Breast epithelium (tissue), 4 donors: ENCODE measurements at places on chromosomes 3 and 15. TPM values are rescaled to one million over a fixed set of nuclear protein-coding genes. Genes with fewer than 3 reads are reported as not detected.
A peak's percentile ranks its signal among the peaks of the same experiment; 100 is the strongest.

HCLS1 gene
- 37.8 TPM for total RNA-seq

CHL1 gene
- 40.3 TPM for total RNA-seq

DNA sequence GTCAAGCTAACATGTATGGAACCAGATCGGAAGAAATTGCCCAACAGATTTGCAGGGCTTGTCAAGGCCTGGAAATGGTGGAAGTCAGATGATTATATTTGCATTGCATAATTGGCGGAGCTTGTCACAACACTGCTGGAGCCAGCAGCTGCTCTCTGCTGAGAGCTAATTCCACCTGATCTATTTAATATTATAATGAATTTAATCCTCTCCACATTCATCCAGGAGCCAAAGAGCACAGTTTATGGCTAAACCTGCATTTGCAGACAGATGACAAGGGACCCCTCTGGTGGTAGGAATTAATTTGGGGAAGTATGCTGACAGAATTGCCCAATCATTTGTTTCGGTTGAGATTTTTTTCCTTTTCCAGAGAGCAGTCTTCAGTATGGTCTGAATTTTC is 730.2 kb downstream of the TUSC7 start:
- H3K27ac ChIP-seq: no peak overlapping the region
- H3K36me3 ChIP-seq: no peaks in the 10 kb centered on the region
- DNase-seq: no peak
- H3K4me1 ChIP-seq: no peaks in the 10 kb centered on the region
- H3K27me3 ChIP-seq: no peaks in the 10 kb centered on the region
- H3K4me3 ChIP-seq: no peak overlapping the region

- no peak overlapping the region for H3K4me3 ChIP-seq
- no peak for DNase-seq
- H3K27me3 ChIP-seq: no peaks in the 10 kb centered on the region
- H3K27ac ChIP-seq: no peak overlapping the region
Observed at GRCh38 chr3:136658946-136659682, 93.1 kb downstream of the STAG1 start.

- no peak for DNase-seq
- peak overlapping the region; percentile 60 for H3K4me3 ChIP-seq
- peak overlapping the region; percentile 88 for H3K27ac ChIP-seq
- no peaks in the 10 kb centered on the region for H3K36me3 ChIP-seq
Observed at GRCh38 chr15:40239404-40239692, 485 bp downstream of the PAK6 start.

- no peaks in the 10 kb centered on the region for H3K27me3 ChIP-seq
- H3K36me3 ChIP-seq: no peaks in the 10 kb centered on the region
- no peak for DNase-seq
Observed at GRCh38 chr3:454986-455385, 258.4 kb downstream of the CHL1 start.

DNA sequence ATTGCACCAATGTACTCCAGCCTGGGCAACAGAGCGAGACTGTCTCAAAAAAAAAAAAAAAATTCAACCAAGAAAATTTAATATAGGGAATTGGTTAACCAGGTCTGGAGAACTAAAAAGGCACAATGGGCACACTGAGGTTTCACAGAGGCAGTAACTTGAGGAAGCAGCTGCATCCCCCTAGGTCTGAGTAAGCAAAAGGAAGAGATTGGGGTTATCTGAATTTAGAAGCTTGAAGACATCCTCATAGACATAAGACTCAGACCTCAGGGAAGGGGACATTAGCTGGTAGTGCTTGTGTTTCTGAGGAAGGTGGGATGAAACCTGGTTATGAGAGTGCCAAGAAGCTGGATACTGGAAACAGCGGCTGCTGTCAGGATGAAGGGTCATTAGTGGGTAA is 50.1 kb upstream of the LEKR1 start:
- peak overlapping the region; percentile 33 for H3K27ac ChIP-seq
- H3K4me3 ChIP-seq: no peak overlapping the region
- no peaks in the 10 kb centered on the region for H3K27me3 ChIP-seq
- no peaks in the 10 kb centered on the region for H3K4me1 ChIP-seq
- no peaks in the 10 kb centered on the region for H3K36me3 ChIP-seq
- DNase-seq: no peak

DNA sequence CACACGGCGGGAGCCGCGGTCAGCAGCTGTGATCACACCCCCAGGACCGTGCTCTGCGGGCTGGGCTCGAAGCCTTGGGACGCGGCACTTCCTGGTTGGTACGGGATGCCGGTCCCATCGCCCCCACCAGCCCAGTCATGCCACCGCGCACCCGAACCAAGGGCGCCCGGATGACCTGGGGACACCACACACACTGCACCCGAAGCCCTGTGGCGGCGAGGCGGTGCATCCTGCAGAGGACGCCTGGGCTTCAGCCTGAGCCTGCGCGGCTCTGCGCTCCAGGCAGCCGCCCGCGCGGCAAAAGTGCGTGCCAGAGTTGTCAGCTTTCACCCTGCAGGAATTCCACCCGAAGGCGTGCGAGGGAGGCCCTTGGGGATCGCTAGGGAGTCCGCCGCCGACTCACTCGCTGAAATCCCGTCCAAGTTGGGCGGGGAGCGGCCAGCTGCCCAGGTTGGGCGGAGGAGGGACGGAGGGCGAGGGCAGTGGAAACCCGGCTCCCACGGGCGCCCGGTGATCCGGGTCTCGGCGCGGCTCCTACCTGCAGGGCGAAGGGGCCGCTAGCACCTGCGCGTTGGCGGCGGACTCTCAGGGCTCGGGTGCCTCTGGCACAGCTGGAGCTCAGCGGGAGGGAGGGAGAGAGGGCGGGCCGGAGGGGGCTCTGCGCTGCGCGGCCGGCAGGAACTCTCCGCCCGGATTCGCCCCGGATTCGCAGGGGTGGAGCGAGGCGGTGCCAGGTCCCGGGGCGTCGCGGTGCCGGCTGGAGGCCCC is at the start of gene PLD1:
PLD1 (minus strand) TSS at position 623 of the 768 bp plus-strand sequence. CDS start 72,432 bp downstream, outside the sequence.
- no peaks in the 10 kb centered on the region for H3K36me3 ChIP-seq
- H3K4me1 ChIP-seq: no peaks in the 10 kb centered on the region
- peak within 1 kb of the TSS; percentile 68 for H3K4me3 ChIP-seq
- DNase-seq: peak; percentile 70
- no peaks in the 10 kb centered on the region for H3K27me3 ChIP-seq

DNA sequence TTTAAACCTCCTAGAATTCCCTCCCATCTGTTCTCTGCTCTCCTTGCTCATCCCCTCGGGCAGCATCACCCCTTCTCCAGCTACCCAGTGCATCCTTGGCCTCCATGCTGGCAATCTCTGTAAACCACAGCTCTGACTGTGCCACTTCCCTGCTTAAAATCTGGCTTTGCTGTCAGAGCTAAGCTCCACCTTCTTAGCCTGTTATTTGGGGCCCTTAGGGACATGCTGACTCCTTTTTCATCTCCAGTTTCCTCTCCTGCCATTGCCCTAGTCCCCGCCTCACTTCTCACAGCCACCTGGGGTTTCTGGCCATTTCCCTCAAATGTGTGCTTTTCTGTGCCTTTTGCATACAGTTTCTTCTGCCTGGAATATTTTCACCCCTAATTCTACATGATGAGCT is 5.7 kb downstream of the SLC6A20 start:
- no peaks in the 10 kb centered on the region for H3K4me1 ChIP-seq
- H3K4me3 ChIP-seq: no peak overlapping the region
- no peak for DNase-seq
- no peaks in the 10 kb centered on the region for H3K27me3 ChIP-seq
- no peak overlapping the region for H3K27ac ChIP-seq
- H3K36me3 ChIP-seq: no peaks in the 10 kb centered on the region

GRCh38 chr3:172658344-172659245 is 52.3 kb downstream of the NCEH1 start:
- H3K4me3 ChIP-seq: no peak overlapping the region
- H3K27ac ChIP-seq: no peak overlapping the region
- no peaks in the 10 kb centered on the region for H3K27me3 ChIP-seq
- no peaks in the 10 kb centered on the region for H3K36me3 ChIP-seq
- H3K4me1 ChIP-seq: no peaks in the 10 kb centered on the region

DNA sequence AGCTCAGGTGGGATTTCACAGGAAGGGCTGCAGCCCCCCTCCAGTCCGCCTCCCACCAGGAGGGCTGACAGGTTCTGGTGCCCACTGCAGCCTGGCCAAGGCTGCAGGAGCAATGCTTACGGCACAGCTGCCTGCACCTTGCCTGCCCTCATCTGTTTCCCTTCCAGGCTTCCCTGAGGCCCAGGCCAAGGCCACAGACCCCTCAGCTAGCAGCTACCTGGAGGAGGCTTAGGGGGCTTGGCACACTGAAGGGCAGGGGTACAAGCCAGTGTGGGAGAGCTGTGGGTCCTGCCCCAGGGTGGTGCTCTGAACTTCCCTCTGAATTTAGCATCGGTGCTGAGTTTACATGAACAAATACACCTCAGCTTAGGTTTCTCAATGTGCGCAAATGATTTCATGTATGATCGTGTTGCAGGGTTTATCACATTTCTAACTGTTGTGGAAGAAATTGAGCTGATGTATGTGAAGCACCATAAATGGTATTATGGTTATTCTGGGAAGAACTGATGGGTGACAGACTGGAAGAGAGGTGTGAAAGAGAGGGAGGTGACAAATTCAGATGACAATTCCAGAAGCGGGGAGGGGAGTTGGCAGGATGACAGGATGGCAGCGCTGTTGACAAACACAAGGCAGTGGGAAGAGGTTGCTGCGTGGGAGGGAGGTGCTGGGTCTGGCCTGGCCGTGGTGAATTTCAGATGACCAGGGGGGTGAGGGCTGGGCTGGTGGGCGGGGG is 6.1 kb downstream of the RHCG start:
- no peaks in the 10 kb centered on the region for H3K27me3 ChIP-seq
- no peaks in the 10 kb centered on the region for H3K4me1 ChIP-seq
- DNase-seq: no peak
- no peak overlapping the region for H3K4me3 ChIP-seq
- no peaks in the 10 kb centered on the region for H3K36me3 ChIP-seq
- no peak overlapping the region for H3K27ac ChIP-seq

DNA sequence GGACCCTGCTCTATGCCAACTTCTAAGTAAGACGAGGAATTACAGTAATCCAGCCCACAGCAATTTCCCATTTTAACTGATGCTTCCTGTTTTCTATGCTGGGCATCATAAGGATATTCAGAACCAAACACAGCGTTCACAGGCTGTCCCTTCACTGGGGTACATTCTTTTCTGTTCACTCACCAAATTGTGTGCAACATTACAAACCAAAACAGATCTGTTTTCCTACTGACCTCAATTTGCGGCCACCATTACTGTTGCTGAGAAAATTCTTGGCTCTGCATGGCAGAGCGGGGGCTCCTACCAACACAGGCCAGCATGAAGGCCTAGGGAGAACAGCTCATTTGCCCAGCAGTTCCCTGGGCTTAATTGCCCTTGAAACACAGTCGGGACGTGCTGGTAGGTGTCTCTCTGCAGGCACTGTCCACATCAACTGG is 76.5 kb downstream of the MYO1E start:
- H3K4me3 ChIP-seq: no peak overlapping the region
- H3K36me3 ChIP-seq: no peaks in the 10 kb centered on the region
- peak overlapping the region; percentile 88 for H3K27ac ChIP-seq
- DNase-seq: no peak
- peaks cover 27% of the 10 kb centered on the region for H3K4me1 ChIP-seq
- H3K27me3 ChIP-seq: no peaks in the 10 kb centered on the region

GRCh38 chr3:177414093-177414492 is 216.8 kb upstream of the TBL1XR1 start:
- H3K4me3 ChIP-seq: no peak overlapping the region
- no peaks in the 10 kb centered on the region for H3K27me3 ChIP-seq
- DNase-seq: no peak
- no peaks in the 10 kb centered on the region for H3K36me3 ChIP-seq
- H3K4me1 ChIP-seq: no peaks in the 10 kb centered on the region

DNA sequence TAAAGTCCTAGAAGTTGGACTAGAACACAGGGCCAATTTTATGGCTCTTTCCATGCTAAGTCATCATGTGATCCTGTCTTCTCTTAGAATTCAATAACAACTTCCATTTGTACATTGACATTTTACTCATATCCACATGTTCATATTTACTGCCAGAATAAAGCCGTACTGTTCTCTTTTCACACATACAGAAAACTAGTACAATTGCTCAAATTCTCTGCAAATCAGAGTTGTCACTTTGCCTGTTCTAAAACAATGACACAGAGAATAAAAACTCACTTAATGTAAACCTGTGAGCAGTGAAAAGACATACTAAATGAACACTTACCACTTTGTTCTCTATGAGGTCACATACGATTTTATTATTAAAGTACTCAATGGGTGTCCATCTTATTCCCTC is 3.5 kb downstream of the LDHAL6B start:
- no peaks in the 10 kb centered on the region for H3K27me3 ChIP-seq
- no peaks in the 10 kb centered on the region for H3K4me1 ChIP-seq
- no peak overlapping the region for H3K27ac ChIP-seq
- no peaks in the 10 kb centered on the region for H3K36me3 ChIP-seq

GRCh38 chr3:136783708-136784191 is 31.6 kb upstream of the STAG1 start:
- H3K4me1 ChIP-seq: no peaks in the 10 kb centered on the region
- no peak for DNase-seq
- H3K4me3 ChIP-seq: no peak overlapping the region
- no peaks in the 10 kb centered on the region for H3K36me3 ChIP-seq
- H3K27ac ChIP-seq: no peak overlapping the region
- no peaks in the 10 kb centered on the region for H3K27me3 ChIP-seq

DNA sequence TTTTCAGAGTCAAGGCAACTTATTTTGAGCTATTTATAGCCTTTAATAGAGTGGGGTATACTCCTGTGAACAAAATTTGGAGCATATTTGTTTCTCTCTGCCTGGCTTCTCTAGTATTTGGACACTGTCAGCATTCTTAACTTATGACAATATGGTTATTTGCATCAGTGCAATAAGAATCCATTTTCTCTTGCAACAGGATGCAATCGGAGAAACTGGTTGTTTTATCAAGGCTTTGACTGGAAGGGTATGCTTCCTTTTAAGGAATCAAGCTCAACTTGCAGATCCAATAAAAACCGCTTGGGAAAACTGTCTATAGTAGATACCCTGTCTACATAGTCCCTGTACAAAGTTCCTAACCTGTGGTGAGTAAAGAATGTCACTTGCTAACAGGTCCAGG is 106.7 kb downstream of the DPH6 start:
- no peak for DNase-seq
- no peaks in the 10 kb centered on the region for H3K4me1 ChIP-seq
- H3K4me3 ChIP-seq: no peak overlapping the region

GRCh38 chr3:186286114-186286513 is 75.9 kb downstream of the DGKG start:
- H3K36me3 ChIP-seq: no peaks in the 10 kb centered on the region
- H3K27ac ChIP-seq: no peak overlapping the region

IL20RB gene
- total RNA-seq: 2.2 TPM

SV2B gene
- total RNA-seq: 4.9 TPM

GRCh38 chr3:126952983-126953660 is 29.8 kb upstream of the PLXNA1 start:
- no peak for DNase-seq
- H3K27ac ChIP-seq: no peak overlapping the region
- no peaks in the 10 kb centered on the region for H3K36me3 ChIP-seq
- H3K4me3 ChIP-seq: no peak overlapping the region

DNA sequence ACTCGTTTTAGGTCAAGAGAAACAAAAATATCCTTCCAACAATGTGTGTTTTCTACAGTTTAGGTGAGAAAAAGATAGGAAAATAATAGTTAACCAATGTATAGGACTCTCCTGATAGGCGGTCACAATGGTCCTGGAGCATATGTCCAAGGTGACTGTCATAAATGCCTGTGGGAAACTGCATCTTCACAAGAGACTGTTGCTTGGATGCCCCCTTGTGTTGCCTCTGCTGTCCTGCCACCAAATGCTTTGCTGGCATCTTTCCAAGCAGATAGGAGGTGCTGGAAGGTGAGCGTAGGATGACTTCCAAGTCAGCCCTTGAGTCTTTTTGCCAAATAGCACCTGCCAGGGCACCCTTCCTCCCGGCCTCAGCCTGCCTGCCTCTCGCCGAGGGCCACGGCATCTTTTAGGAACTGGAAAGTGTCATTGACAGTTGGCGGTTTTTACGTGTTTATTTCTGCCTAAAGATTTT is 24.1 kb upstream of the SACM1L start:
- no peaks in the 10 kb centered on the region for H3K4me1 ChIP-seq
- no peaks in the 10 kb centered on the region for H3K36me3 ChIP-seq
- peak overlapping the region; percentile 54 for H3K27ac ChIP-seq
- peak overlapping the region; percentile 21 for H3K4me3 ChIP-seq
- DNase-seq: no peak
